ENCODE measurements at places on chromosomes 3 and 15. TPM values are rescaled to one million over a fixed set of nuclear protein-coding genes. Genes with fewer than 3 reads are reported as not detected.

GRCh38 chr3:67381667-67382272 is 272.6 kb downstream of the SUCLG2 start:
- H3K36me3 ChIP-seq = no peaks in the 10 kb centered on the region
- H3K27ac ChIP-seq = no peak overlapping the region
- no peaks in the 10 kb centered on the region for H3K4me1 ChIP-seq
- no peak for DNase-seq
- H3K27me3 ChIP-seq = no peaks in the 10 kb centered on the region
- H3K4me3 ChIP-seq = no peak overlapping the region

- no peak for DNase-seq
- H3K4me3 ChIP-seq = no peak overlapping the region
These were observed 43.6 kb downstream of the SENP2 start for GRCh38 chr3:185629554-185630181.

CCR3 gene
- not detected for total RNA-seq

GNAT1 gene
- total RNA-seq = not detected

- H3K27ac ChIP-seq = no peak overlapping the region
- no peaks in the 10 kb centered on the region for H3K36me3 ChIP-seq
- H3K4me3 ChIP-seq = no peak overlapping the region
These were observed 1029.2 kb downstream of the EPHA3 start for GRCh38 chr3:90136456-90137191.

MASP1 gene
- total RNA-seq = 4.2 TPM

IL17RB gene
- 27.2 TPM for total RNA-seq

DNA sequence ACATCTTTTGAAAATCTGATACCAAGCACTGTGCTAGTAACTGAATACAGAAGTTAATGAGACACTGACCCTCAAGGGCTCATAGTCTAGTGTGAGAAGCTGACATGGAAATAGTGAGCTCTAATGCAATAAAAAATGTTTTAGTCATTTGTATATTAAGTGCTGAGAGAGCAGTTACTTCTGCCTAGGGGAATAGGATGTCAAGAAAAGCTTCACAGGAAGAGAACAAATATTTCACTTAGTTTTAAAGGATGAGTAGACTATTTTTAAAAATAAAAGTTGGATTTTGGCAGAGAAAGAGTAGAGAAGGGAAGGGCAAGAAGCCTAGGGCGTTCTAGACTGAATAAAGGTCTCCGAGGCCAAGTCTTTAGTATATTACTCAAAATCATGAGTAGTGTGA is 158.4 kb downstream of the ATG7 start:
- H3K27ac ChIP-seq = no peak overlapping the region
- DNase-seq = no peak
- H3K4me1 ChIP-seq = no peaks in the 10 kb centered on the region
- H3K27me3 ChIP-seq = no peaks in the 10 kb centered on the region

COL8A1 gene
- total RNA-seq = 3.3 TPM

DNA sequence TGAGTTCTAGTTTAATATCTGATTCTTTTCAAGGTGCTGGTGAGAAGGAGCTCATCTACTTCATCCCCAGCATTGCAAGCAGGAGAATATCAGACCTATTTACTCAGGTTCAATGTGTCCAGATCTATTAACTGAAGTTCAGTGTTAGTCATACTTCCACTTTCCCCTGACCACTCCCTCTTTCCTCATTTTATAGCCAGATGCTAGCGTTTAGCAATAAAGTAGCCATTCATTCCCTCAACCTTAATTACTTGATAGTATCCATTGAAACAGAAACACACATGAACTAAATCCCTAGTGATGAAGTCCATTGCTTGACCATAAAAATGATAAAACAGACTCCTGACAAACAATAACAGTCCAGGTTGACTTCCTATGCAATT is 60.0 kb downstream of the RPL22L1 start:
- no peak overlapping the region for H3K27ac ChIP-seq
- no peaks in the 10 kb centered on the region for H3K36me3 ChIP-seq
- no peak for DNase-seq
- H3K27me3 ChIP-seq = no peaks in the 10 kb centered on the region
- no peak overlapping the region for H3K4me3 ChIP-seq
- peaks cover 25% of the 10 kb centered on the region for H3K4me1 ChIP-seq

DNA sequence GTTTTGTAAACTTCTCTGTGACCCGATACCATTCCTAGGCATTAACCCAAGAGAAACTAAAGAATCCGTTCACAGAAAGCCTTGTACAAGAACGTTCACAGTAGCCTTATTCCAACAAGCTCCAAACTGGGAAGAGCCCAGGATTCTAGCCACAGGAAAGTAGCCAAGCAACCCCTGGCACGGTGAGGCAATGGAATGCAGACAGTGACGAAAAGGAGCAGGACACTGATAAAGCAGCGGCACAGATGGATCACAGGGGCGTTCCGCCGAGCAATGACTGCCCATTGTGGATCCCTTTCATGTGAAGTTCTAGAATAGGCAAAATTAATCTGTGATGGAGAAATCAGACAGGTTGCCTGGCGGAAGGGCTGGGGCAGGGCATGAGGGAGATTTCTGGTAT is 198.7 kb upstream of the CHRNA7 start:
- H3K27ac ChIP-seq = no peak overlapping the region
- H3K4me1 ChIP-seq = no peaks in the 10 kb centered on the region
- H3K27me3 ChIP-seq = no peaks in the 10 kb centered on the region
- no peaks in the 10 kb centered on the region for H3K36me3 ChIP-seq
- no peak overlapping the region for H3K4me3 ChIP-seq

GRCh38 chr3:3578718-3579117 is 220.5 kb upstream of the LRRN1 start:
- no peak for DNase-seq
- no peaks in the 10 kb centered on the region for H3K27me3 ChIP-seq
- no peak overlapping the region for H3K4me3 ChIP-seq
- no peaks in the 10 kb centered on the region for H3K4me1 ChIP-seq

DNA sequence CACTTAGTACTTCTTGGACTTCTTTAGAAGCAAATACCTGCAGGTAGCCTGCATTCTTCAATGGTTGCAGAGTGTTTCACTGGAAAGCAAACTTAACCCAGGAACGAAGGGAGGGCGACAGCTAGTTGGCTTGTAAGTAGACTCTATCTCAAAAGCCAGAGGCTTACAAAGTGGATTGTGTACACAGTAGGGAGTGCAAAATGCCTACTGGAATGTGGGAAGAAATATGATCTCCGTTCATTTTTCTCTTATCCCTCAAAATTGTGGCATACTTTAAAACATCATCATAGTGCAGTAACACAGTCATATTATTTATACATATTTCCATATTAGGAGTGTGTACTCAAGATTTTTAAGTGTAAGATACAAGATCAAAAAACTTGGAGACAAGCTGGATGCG is 155.7 kb downstream of the LIPC start:
- H3K27ac ChIP-seq = no peak overlapping the region
- no peaks in the 10 kb centered on the region for H3K27me3 ChIP-seq
- no peak for DNase-seq
- no peaks in the 10 kb centered on the region for H3K4me1 ChIP-seq
- H3K4me3 ChIP-seq = no peak overlapping the region

DNA sequence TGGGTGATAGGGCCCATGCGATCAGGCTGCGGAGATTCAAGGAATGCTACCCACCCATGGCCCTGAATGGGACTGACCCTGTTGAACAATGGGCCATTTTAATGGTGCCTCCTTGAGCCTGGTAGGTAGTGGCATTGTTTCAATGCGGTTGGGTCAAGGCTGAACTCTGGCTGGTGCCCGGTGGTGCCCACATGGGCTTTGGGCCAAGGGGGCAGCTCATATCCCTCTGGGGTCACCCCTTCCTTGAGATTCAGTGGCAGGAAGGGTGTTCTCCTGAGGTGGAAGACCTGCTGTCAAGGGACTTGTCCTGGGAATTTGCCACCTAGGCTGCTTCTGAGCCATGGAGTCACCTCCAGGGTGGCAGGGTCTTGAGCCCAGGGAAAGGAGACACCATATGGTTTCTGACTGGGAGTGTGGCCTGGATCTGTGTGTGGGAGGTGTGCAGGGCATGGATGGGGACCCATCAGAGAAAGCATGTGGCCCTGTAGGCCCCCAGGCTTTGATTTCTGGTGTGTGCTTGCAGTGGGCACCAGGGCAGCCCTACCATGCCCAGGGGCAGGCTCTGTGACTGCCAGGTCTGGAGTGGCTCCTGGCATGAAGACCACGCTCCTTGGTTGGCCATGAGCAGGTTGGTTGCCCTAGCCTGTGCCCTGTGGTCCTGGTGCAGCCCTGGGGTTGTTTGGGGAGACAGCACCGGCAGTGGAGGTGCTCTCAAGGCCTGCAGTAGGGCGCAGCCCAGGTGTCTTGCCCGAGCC is 199.9 kb downstream of the UBE3A start:
- no peak overlapping the region for H3K27ac ChIP-seq
- H3K4me3 ChIP-seq = no peak overlapping the region
- no peaks in the 10 kb centered on the region for H3K4me1 ChIP-seq
- H3K27me3 ChIP-seq = no peaks in the 10 kb centered on the region
- H3K36me3 ChIP-seq = no peaks in the 10 kb centered on the region

GRCh38 chr15:65392368-65392767 is 14.6 kb upstream of the IGDCC3 start:
- no peak overlapping the region for H3K4me3 ChIP-seq
- DNase-seq = no peak
- H3K36me3 ChIP-seq = no peaks in the 10 kb centered on the region
- no peak overlapping the region for H3K27ac ChIP-seq

DNA sequence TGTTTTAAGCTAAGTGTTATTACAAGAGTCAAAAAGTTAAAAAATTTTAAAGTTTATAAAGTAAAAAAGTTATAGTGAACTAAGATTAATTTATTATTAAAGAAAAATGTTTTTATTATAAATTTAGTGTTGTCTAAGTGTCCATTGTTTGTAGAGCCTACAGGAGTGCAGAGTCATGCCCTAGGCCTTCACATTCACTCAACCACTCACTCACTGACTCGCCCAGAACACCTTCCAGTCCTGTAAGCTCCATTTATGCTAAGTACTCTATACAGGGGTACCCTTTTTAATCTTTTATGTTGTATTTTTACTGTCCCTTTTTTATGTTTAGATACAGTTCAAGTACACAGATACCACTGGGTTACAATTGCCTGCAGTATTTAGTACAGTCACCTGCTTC is 37.2 kb downstream of the EEFSEC start:
- DNase-seq = no peak
- H3K36me3 ChIP-seq = no peaks in the 10 kb centered on the region
- H3K4me1 ChIP-seq = no peaks in the 10 kb centered on the region
- no peak overlapping the region for H3K4me3 ChIP-seq

DNA sequence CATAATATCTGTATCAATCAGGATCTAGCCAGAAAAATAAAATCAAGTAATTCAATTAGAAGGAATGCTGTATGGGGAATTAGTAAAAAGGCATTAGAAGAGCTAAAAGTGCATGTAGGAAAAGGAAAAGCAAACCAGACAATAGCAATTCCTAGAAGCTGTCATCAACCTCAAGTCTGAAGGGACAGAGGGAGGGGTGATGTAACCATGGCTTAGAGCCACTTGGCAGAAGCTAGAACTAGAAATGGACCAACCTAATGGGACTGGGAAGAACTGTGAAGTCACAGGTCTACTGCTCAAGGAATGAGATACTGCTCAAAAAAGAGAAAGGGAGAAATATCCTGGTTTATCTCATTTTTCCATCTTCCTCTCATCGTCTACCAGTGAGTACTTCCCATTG is 590.7 kb upstream of the SGO1 start:
- H3K27ac ChIP-seq = no peak overlapping the region
- H3K4me1 ChIP-seq = no peaks in the 10 kb centered on the region
- H3K36me3 ChIP-seq = no peaks in the 10 kb centered on the region
- DNase-seq = no peak
- H3K4me3 ChIP-seq = no peak overlapping the region

GRCh38 chr15:61653110-61653509 is 407.1 kb downstream of the VPS13C start:
- no peaks in the 10 kb centered on the region for H3K27me3 ChIP-seq
- H3K4me3 ChIP-seq = no peak overlapping the region
- H3K4me1 ChIP-seq = no peaks in the 10 kb centered on the region
- DNase-seq = no peak
- peak overlapping the region; percentile 4 for H3K27ac ChIP-seq

DPPA4 gene
- not detected for total RNA-seq

DNA sequence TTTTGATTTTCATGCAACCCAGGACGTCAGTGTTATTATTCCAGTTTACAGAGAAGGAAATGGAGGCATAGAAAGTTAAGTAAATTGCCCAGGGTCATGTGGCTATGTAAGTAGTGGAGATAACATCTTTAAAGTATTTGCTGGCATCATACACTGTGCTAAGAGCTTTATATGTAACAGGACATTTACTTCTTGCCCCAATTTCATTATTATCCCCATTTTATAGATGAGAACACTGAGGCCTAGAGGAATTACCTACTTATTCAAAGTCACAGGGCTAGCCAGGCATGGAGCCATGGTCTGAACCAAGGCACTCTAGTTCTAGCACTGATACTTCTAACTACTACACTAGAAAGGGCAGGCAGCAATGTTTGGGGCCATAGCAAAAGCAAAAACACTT is 107.3 kb upstream of the ANKRD28 start:
- H3K36me3 ChIP-seq = no peaks in the 10 kb centered on the region
- no peaks in the 10 kb centered on the region for H3K4me1 ChIP-seq
- no peaks in the 10 kb centered on the region for H3K27me3 ChIP-seq
- H3K27ac ChIP-seq = no peak overlapping the region

DNA sequence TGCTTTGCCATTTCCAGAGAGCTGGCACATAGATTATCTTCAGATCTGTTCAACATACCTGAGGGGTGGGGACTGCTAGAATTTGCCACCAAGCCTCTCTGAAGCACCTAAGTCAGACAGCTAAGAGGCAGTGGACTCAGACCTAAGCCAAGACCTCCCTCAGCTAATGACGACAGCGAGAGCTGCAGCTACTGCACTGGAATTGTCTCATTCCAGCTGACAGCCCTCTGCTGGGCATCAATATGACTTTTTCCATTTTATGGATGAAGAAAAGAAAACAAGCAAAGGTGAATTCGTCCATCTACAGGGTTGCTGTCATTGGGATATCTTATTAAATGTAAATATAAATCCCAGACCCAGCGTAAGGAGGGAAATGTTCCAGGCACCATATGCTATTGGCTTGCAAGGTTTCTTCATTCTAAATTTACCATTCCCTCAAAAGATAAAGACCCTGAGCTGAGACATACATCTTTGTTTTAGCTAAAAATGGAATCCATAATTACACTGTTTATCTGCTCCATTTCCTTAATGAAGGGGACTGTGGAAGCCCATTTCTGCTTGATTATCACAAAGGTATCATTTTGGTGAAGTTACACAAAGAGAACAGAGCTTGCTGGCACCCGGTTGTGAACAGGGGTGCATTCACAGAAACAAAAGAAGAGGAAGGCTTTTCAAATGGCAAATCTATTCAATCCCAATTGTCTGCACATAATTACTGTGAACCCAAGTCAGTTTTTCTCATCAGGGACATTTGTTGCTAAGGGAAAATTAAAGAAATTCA is 85.5 kb upstream of the LRTM1 start:
- H3K4me1 ChIP-seq = no peaks in the 10 kb centered on the region
- no peak for DNase-seq
- no peaks in the 10 kb centered on the region for H3K27me3 ChIP-seq
- H3K36me3 ChIP-seq = no peaks in the 10 kb centered on the region
- H3K4me3 ChIP-seq = no peak overlapping the region

GRCh38 chr3:74591946-74592345 is 22.5 kb downstream of the CNTN3 start:
- H3K4me1 ChIP-seq = no peaks in the 10 kb centered on the region
- no peaks in the 10 kb centered on the region for H3K36me3 ChIP-seq
- no peak for DNase-seq
- no peaks in the 10 kb centered on the region for H3K27me3 ChIP-seq
- no peak overlapping the region for H3K27ac ChIP-seq

Measured in Peyer's patch (tissue), 4 donors.